ENCODE measurements at places on chromosomes 6 and 20.

DNA sequence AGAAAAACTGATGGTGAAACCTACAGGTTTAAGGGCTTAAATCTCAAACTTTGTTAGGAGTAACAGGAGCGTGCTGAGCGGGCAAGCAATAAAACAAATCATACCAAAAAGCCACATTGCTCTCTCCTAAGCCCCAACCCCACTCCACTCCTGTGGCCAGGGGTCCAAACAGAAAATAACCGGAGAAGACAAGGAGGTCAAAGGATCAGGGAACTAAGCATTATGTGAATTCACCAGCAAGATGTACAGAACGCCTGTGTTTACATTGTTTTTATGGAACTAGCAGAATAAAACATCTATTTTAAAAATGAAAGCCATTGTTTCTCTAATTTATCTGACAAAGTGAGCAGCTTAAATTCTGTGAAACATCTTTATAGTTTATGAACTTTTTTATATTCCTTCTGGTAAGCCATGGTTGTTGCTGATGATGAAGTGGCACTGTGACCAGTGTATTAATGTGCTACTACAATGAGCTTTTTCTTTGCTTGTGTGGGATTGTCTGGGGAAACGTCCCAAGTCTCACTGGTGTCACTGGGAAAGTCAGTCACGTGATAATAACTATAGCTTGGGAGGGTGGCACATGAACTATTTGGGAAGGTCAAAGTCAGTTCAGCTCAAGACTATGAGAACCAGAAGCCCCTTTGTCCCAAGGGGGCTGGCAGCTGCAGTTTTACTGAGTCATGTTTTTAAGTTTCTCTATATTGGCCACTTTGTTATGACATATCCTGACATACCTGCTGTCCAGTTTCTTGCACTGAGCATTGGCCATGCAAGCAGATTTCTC lies 9.8 kb downstream of the FAM210B start:
- DNase-seq: no peak

GRCh38 chr20:1362484-1362883 lies 30.4 kb downstream of the FKBP1A start:
- DNase-seq: no peak

- DNase-seq: no peak
Measured at GRCh38 chr6:99282479-99283062, 66.9 kb downstream of the FAXC start.

DNA sequence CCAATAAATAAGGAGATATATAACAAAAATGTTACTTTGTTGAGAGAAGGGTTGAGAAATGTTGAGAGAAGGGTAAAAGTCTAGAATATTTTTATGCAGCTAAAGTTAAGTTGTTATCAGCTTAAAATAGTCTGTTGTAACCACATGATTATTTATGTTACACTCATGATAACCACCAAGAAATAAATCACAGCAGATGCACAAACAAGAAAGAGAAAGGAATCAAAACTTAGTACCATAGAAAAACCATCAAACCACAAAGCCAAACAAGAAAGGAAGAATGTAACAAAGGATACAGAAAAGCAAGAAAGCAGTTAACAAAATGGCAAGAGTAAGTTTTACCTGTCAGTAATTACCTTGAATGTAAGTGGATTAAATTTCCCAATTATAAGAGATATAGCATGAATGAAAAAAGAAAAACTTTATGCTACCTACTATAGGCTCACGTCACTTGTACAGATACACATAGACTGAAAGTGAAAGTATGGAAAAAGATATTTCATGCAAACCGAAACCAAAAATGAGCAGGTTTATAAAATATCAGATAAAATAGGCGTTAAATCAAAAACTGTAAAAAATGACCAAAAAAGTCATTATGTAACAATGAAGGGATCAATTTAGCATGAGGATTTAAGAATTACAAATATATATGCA lies 93.6 kb downstream of the STXBP5 start:
- DNase-seq: peak; percentile 24

DNA sequence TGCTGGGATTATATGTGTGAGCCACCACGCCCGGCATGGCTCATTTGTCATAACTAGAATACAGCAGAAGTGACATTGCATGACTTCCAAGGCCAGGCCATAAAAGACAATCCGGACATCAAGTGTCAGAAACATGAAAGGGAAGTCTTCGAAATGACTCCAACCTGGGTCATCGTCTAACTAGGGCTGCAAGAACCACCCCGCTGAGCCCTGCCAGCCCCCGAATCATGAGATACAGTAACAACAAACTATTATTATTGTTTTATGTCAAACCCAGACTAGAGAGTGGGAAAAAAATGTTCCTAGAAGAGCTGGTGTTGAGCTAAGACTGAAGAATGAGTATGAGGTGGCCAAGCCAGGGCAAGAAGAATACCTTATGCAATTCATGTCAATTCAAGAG lies 59.6 kb downstream of the ZNF217 start:
- DNase-seq: no peak

GRCh38 chr20:60050193-60050947 lies 92.1 kb downstream of the CDH26 start:
- DNase-seq: no peak

DNA sequence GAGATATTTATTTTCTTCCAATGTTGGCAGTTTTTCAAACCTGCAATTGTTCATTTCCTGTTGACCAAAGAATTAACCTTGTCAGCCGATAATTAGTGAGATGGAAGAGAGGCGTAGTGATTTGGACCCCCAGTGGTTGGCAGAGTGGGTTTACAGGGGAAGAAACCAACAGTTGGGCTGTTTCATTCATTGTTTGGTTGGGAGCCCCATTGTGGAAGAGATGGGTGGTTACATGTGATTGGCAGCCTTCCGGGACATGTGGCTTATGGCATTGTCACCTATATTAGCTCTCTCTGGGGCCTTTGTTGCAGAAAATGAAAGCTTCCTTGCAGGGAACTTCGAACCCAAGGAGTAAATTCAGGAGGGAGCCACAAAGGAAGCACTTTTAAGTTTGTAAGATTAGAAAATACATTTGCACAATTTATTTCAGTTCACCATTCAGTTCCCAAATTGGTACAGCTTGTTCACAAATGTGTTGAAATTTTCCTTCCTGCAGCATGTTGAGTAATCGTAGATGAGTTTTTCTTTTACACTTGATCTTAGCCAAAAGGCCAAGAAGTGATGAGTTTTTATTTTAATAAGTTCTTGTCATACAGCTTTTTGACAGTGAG lies 50.3 kb upstream of the CDKAL1 start:
- DNase-seq: no peak

GRCh38 chr6:116316772-116317467 lies 37.2 kb upstream of the TSPYL1 start:
- no peak for DNase-seq

- no peak for DNase-seq
Measured at GRCh38 chr6:81023007-81023582, 729.4 kb downstream of the TENT5A start.

GRCh38 chr6:44926556-44926955 lies 401.6 kb upstream of the RUNX2 start:
- no peak for DNase-seq

DNA sequence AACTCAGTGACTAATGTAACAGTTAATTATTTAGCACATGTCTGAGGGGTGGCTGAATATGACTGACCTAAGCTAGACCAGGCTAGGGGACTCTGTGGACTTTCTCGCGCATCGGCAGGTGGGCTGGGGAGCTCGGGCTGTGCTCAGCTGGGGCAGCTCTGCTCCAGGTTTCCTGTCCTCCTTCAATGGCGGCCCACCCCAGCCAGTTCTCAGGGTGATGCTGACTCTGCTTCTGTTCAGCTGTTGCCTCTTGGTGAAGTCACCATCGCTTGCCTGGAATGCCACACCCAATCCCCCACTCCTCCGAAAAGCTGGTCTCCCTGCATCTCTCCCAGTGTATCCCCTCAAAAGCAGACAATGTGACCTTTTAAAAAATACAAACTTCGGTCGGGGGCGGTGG lies 20.0 kb downstream of the PPP1R3G start:
- no peak for DNase-seq

DNA sequence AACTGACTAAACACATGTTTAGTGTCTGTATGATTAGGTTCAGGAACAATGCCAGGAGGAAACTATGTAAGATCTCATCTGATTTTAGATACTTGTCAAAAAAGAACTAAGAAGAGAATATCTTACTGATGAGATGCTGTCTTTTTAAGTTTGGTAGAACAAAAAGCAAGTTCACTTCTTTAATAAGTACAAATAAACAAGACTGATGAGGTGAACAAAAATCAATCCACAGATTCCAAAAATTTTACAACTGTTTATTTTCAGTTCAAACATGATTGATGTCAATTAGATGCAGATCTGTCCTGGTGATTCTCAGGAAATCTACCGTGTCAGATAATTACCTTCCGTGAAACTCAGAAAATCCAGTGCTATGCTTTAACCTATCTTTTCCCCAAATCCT lies 24.9 kb downstream of the EPHA7 start:
- no peak for DNase-seq

- DNase-seq: peak; percentile 56
Measured at GRCh38 chr6:137736048-137736818, 130.8 kb upstream of the TNFAIP3 start.

- peak; percentile 61 for DNase-seq
Measured at GRCh38 chr6:53360093-53360912, 11.6 kb upstream of the ELOVL5 start.

GRCh38 chr6:15254070-15254975 lies 8.5 kb downstream of the JARID2 start:
- DNase-seq: no peak

DNA sequence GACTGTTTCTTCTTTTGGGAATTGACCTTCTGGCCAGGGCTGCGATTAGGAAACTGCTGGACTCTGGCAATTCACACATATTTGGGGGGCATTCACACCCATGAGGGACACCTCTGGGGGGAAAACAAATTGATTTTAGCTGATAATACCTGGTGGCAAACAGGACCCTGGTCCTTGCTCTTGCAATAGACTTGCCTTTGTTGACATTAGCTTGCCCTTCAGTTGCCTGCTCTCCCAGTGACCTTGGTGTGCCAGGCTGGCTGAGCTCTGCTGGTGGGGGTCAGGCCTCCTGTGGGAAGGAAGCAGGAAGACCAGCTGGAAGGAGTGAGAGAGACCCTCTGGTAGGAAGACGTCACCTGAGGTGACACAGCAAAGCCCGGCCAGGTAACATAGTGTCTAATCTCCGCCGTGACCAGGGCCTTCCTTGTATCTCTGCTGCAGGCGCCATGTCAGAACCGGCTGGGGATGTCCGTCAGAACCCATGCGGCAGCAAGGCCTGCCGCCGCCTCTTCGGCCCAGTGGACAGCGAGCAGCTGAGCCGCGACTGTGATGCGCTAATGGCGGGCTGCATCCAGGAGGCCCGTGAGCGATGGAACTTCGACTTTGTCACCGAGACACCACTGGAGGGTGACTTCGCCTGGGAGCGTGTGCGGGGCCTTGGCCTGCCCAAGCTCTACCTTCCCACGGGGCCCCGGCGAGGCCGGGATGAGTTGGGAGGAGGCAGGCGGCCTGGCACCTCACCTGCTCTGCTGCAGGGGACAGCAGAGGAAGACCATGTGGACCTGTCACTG lies 5.3 kb downstream of the CDKN1A start:
- DNase-seq: peak; percentile 4

DNA sequence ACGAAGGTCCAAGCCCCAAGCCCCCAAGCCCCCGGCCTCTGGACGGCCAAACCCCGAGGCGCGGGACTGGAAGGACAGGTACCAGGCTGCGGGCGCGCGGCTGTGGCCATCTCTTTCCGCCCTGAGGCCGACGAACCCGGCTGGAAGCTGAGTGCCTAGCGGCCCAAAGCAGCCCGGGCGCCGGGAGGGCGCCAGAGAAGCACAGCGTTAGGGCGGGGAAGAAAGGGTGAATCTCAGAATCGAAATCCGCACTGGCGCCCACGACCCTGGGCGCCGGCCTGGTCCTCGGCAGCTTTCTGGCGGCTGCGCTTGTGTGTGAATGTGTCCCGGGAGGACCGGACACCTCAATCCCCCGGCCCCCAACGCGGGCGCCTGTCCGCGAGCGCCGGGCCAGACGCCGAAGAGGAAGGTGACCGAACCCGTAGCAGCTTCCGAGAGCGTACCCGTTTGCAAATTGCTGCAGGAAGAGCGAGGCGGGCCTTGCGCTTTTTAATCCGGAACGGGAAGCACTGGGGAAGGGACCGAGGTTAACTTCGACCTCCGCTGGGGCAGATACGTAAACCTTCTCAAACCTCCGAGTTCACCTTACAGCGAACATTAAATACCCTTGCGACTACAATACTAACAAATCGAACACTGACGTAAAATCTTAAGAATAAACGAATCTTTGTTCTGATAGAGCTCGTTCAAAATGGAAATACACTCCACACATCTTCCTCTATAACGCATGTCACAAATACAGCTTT lies 2.9 kb downstream of the NRN1 start:
- DNase-seq: peak; percentile 42

DNA sequence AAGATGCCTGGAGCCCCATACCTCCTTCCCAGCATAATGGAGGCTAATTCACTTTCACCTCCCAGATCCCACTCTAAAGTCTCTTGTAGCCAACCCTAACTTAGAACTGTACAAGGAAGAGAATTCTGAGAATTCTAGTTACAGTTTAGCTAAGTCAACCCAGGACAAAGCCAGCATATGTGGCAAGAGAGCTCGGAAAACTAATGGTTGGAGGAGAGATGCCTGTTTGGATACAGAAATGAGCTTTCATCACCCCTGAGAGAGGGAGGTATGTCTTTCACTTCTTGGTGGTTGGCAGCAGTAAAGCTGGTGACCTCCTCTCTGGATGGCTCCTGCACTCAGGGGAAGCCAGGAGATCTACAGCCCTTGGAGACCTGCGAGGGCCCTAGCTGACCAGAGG lies 252.6 kb upstream of the SUPT3H start:
- DNase-seq: no peak

- no peak for DNase-seq
Measured at GRCh38 chr6:17859846-17860245, 127.6 kb downstream of the KIF13A start.

- no peak for DNase-seq
Measured at GRCh38 chr6:90790058-90790457, 203.2 kb upstream of the MAP3K7 start.

DNA sequence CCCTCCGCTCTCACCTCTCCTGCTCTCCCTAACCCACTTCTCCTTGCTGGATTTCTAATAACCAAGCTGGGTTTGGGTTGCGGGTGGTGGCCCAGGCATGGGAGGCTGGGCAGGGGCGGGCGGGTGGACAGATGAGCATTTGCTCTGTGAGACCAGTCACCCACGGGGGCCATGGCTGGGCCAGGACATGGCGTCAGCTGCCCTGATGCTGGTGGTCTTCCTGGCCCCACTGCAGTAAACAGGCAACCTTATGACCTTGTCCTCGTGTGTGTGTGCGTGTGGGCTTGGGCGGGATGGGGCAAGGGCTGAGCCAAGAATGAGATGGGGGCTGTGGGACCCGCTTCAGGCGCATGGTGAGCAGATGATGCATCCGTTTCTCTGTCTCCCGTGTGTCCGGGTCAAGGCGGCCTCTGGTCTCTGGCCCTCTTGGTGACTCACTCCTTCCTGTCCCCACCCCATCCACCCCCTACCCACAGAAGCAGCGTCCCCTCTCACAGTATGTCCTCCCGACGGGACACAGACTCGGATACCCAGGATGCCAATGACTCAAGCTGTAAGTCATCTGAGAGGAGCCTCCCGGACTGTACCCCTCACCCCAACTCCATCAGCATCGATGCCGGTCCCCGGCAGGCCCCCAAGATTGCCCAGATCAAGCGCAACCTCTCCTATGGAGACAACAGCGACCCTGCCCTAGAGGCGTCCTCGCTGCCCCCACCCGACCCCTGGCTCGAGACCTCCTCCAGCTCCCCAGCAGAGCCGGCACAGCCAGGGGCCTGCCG lies 41.4 kb upstream of the MYL9 start:
- DNase-seq: no peak

GRCh38 chr6:106807947-106808611 lies 166.4 kb downstream of the CD24 start:
- DNase-seq: no peak

GRCh38 chr20:38864662-38865061 lies 59.2 kb downstream of the PPP1R16B start:
- DNase-seq: no peak

All from CD4-positive, alpha-beta T cell treated with Interleukin-17A for 1 hour (primary cell).